ENCODE measurements at places on chromosomes 1 and 21. TPM values are rescaled to one million over a fixed set of nuclear protein-coding genes. Genes with fewer than 3 reads are reported as not detected.

Gene LCE3D
- 4.0 TPM for total RNA-seq

Gene ADAMTS4
- total RNA-seq, result not detected

Gene LY9
- total RNA-seq, result 0.12 TPM

Gene PLXNA2
- 4.6 TPM for total RNA-seq

Gene RNU11
- total RNA-seq, result not detected

Gene TDRD10
- total RNA-seq, result 0.14 TPM

Gene ATP1A2
- total RNA-seq, result 0.08 TPM

Gene PLA2G2D
- not detected for total RNA-seq

Gene OR2L5
- not detected for total RNA-seq

Gene SH2D1B
- total RNA-seq, result 0.23 TPM

Gene ABCG1
- total RNA-seq, result 2.4 TPM

Gene SLC19A1
- total RNA-seq, result 18.7 TPM

Gene LAMB3
- 19.4 TPM for total RNA-seq

Gene CHIT1
- total RNA-seq, result not detected

Gene MARK1
- 0.13 TPM for total RNA-seq

Gene AKIRIN1
- 54.9 TPM for total RNA-seq

Gene GPR25
- total RNA-seq, result not detected

Gene TMEM52
- total RNA-seq, result 0.63 TPM

Gene FCRL6
- total RNA-seq, result not detected

Gene SPAG17
- not detected for total RNA-seq

Gene FAM72B
- 5.5 TPM for total RNA-seq

Gene AMY2B
- 0.66 TPM for total RNA-seq

Data from A549 treated with dexamethasone at 1 μM for 4 hours (cell line).